Stimulated activated CD8-positive, alpha-beta memory T cell treated with anti-CD3 and anti-CD28 coated beads, Interleukin-4, amount 100 ng/mL, for 4 hours (primary cell): ENCODE measurements at places on chromosomes 11 and 22.

GRCh38 chr11:72799441-72799840 is 5.6 kb upstream of the STARD10 start:
- DNase-seq = no peak

DNA sequence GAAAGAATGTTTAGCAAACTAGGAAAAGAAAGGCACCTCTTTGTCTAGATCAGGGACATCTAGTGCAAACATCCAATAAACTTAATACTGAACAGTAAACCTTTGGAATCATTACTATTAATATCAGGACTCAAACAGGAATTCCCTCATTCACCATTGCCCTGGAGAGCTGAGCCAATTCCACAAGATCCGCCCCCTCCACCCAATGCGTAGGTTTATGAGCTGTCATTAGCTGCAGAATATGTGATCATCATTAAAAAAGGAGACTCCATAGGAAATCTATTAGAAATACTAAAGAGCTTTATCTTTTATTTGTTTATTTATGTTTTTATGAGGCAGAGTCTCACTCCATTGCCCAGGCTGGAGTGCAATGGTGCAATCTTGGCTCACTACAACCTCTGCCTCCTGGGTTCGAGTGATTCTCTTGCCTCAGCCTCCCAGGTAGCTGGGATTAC is 5.5 kb downstream of the IL17REL start:
- no peak for DNase-seq

GRCh38 chr11:15006139-15006759 is 34.1 kb upstream of the CALCA start:
- no peak for DNase-seq

GRCh38 chr22:19823191-19823901 is 31.3 kb downstream of the GNB1L start:
- DNase-seq = no peak

- DNase-seq = no peak
Measured at GRCh38 chr11:637593-638521, 788 bp downstream of the DRD4 start.

GRCh38 chr11:46655631-46656030 is 38.3 kb downstream of the ATG13 start:
- DNase-seq = no peak

- DNase-seq = no peak
Measured at GRCh38 chr22:25563761-25564319, 635 bp upstream of the GRK3 start.

- no peak for DNase-seq
Measured at GRCh38 chr22:46068593-46069491, 81.5 kb upstream of the PPARA start.

DNA sequence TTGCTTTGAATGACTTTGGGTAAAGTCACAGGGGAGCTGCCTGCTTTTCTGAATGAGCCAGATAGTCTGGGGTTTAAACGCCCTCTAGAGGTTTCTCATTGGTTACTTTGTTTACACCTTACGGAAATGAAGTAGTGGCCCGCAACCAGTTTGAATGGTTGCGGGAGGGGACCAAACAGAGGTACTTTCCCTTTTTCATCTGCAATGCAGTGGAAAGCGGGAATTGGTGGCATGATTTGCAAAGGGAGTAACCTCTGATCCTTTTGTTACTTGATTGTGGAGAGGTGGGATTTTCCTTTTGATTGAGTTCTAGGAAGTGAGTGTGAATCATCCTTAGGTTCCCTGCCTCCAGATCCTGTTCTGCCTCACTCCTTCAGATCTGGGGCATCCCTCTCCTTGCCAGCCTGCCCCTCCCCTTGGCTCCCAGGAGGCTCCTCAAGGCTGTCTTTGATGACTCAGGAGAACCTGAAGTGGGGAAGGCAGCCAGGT is 15.9 kb upstream of the GLYATL1 start:
- DNase-seq = no peak

DNA sequence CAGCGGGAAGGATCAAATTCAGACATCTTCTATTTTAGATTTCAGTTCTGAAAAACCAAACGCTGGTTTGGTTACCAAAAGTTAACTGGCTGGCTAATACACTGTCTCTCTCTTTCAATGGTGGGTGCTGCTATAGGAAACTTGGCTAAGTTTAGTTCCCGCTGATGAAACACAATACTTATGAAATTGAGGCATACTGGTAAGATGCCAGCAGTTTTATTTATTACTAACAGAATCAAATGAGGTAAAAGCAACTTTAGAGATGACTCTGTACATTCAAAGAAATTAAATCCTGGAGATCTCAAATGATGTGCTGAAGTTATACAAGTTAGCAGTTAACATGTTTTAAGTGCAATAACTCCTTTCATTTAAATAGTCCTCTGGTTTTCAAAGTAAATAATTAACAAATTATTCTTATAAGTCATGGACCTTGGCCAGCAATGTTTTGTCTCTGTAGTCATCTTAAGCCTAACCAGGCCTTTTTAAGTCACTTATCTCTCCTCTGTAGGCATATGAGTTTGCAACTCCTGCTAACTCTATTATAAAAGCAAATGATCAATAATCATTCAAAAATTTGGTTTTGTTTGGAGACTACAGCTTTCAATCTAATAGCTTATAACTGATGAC is 54.8 kb downstream of the PAK1 start:
- DNase-seq = no peak

GRCh38 chr11:65456418-65456817 is 33.8 kb downstream of the NEAT1 start:
- DNase-seq = no peak
